Activated CD4-positive, alpha-beta T cell treated with anti-CD3 and anti-CD28 coated beads, Interleukin-10, Interleukin-2, amounts not matched to agents 100 ng/mL and 50 ng/mL, durations not matched to agents 16 hours and 8 hours (primary cell): ENCODE measurements at places on chromosomes 13 and 19.

DNA sequence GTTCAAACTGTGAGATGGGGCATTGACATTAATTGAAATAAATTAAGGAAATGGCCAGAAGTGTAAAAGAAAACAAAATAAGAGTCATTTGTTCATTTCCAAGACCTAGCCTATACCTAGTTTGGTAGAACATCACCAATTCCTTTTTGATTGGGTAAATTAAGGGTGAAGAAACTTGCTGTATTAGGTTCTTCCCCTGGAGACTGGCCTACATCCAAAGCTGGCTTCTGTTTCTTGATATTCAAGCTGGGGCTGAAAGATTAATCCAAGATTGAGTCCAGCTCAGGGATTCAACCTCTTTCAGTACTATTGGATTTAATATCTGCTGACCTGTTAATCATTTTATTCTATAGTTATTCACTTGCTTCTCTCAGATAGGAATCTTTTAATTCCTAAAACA lies 183.2 kb downstream of the GPC6 start:
- no peak for DNase-seq

GRCh38 chr13:32025730-32026129 lies 5.8 kb upstream of the FRY start:
- no peak for DNase-seq

- no peak for DNase-seq
These were observed 7.9 kb downstream of the HPN start for GRCh38 chr19:35049456-35049855.

GRCh38 chr13:54091884-54092283 lies 1063.3 kb downstream of the OLFM4 start:
- DNase-seq, result no peak

DNA sequence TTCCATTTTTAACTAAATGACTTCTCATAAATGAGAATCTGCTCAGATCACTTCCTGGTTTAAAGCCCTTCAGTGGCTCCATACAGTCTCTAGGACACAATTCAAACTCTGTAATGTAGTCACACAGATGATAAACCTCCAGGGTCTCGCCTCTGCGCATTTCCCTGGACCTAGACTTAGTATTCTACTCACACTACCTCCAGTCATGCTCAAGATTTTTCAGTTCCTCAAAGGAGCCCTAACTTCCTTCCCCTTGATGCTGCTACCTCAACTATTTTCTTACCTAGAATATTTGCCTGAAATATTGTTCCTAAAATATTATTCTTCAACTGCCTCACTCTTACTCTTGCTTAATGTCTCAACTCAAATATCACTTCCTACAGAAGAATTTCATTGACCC lies 86.7 kb upstream of the TPP2 start:
- DNase-seq, result no peak

GRCh38 chr13:94656176-94656575 lies 54.5 kb downstream of the GPR180 start:
- no peak for DNase-seq

GRCh38 chr19:45440873-45441654 lies 17.3 kb upstream of the ERCC1 start:
- DNase-seq, result no peak

GRCh38 chr19:478976-479375 lies 17.3 kb upstream of the MADCAM1 start:
- no peak for DNase-seq

- peak; percentile 70 for DNase-seq
These were observed 28.0 kb upstream of the KBTBD7 start for GRCh38 chr13:41222259-41222852.

GRCh38 chr13:25136880-25137787 lies 35.0 kb downstream of the AMER2 start:
- DNase-seq, result no peak

DNA sequence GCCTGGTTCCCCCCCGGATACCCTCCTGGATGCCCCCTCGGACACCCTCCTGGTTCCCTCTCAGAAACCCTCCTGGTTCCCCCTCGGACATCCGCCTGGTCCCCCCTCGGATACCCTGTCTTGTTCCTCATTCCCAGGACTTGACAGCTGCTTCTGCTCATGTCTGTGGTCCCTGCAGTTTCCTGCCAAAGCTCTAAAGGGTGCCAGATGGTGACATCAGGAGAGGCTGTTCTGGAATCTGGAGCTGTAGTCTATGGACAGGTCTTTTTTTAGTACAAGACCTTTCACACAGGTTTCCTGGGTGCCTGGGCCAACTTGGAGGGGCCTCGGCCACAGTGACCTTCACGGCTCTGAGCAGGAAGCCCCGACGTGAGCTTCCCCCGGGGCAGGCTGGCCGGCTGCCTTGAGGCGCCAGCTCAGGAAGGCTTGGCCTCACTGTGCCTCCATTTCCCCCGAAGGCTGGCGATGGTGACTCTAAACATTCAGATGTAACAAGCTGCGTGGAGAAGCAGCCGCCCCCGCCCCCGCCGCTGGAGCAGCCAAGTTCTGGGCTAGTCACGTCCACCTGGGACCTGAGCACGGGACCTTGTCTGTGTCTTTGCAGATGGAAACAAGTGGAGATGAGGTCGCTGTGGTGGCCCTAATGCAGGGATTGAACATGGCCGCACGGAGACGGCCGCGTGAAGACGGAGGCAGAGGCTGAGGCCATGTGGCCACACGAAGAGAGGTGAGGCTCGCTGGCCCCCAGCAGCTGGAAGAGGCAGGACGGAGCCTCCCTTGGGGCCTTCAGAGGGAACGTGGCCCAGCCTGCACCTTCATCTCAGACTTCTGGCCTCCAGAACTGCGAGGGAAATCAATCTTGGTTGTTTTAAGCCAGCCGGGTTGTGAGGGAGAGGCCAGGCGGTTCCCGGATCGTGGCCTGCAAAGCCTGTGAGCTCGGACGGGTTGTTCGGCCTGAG lies 12.7 kb downstream of the SGTA start:
- DNase-seq, result no peak

DNA sequence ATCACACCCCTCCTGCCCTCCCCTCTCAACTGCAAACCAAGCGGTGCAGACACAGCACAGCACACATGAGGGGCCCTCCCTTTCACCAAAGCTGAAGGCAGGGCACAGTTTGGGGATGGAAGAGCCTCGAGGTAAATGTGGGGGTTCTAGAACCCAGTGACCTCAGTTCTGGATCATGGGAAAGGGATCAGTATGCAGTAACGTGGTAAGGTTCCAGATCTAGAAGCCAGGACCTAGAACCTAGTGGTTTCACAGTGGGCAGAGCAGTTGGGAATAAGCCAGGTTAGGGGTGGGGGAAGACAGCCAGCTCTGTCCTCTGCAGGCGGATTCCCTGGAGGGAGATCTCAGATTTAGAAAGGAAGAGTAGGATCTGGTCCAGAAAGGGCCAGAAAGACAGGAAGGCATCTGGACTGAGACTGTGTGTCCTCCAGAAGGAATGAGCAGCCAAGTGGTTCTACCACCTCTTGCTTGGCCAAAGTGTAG lies 3.1 kb downstream of the FTL start:
- DNase-seq, result no peak

- no peak for DNase-seq
These were observed 14.5 kb upstream of the KLK4 start for GRCh38 chr19:50925734-50926133.

DNA sequence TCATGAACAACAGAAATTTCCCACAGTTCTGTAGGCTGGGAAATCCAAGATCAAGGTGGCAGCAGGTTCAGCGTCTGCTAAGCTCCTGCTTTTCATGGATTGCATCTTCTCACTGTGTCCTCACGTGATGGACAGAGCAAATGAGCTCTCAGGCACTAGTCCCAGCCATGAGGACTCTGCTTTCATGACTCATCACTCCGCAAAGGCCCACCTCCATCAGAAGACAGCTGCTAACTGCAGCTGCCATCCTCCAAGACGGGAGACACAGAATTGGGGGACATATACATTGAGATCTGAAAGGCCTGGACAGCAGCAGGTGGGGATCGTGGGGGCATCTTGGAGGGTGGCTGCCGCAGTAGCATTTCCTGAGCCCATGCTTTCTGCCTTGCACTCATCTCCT lies 44.4 kb upstream of the SPATA13 start:
- DNase-seq, result no peak

DNA sequence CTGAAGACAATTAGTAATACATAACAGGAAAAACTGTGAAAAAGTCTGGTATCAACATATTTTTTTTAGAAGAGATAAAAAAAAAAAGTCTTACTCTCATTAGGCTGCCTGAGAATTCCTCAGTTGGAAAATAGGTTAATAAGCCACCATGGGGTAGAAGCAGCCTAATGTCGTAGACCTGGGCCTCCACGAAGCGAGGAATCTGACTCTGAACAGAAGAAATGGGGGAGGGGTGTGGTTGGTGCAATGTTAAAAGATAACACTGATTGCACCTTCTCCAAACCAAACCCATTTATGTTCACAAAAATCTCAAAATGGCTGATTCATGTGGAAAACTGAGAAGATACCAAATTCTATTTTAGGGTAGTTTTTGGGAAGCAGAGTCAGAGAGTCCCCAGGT lies 62.4 kb downstream of the MPHOSPH8 start:
- DNase-seq, result no peak

DNA sequence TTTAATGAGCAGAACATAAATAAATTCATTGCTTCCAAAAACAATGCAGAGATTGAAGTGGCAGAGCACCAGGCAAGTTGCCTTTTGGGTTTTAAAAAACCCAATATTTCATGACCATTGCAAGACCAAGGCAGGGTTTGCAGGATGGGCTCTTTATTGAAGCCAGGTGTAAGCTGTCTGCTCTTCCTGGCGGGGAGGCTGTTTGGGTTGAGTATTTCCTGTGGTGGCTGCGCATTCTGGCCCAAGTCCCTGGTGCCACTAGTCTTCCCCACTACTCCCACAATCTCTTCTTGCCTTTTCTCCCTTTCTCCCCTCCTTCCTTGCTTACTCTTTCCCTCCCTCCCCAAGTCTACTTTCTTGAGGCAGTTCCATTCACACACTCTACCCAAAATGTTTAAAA lies 116.4 kb downstream of the AKAP11 start:
- DNase-seq, result no peak

DNA sequence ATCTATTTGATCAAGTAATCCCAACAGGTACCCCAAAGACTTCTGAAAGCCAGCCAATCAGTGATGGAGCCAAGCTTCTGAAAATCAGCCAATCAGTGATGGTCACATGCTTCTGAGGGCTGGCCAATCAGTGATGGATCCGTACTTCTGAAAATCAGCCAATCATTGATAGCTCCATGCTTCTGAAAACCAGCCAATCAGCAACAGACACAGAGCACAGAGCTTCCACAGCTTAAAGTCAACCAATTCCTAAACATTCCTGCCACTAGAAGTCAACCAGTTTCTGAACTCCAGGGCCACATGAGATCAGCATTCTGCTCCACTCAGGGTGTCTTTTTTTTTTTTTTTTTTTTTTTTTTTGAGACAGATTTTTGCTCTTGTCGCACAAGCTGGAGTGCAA lies 8.2 kb upstream of the HSD17B14 start:
- no peak for DNase-seq

DNA sequence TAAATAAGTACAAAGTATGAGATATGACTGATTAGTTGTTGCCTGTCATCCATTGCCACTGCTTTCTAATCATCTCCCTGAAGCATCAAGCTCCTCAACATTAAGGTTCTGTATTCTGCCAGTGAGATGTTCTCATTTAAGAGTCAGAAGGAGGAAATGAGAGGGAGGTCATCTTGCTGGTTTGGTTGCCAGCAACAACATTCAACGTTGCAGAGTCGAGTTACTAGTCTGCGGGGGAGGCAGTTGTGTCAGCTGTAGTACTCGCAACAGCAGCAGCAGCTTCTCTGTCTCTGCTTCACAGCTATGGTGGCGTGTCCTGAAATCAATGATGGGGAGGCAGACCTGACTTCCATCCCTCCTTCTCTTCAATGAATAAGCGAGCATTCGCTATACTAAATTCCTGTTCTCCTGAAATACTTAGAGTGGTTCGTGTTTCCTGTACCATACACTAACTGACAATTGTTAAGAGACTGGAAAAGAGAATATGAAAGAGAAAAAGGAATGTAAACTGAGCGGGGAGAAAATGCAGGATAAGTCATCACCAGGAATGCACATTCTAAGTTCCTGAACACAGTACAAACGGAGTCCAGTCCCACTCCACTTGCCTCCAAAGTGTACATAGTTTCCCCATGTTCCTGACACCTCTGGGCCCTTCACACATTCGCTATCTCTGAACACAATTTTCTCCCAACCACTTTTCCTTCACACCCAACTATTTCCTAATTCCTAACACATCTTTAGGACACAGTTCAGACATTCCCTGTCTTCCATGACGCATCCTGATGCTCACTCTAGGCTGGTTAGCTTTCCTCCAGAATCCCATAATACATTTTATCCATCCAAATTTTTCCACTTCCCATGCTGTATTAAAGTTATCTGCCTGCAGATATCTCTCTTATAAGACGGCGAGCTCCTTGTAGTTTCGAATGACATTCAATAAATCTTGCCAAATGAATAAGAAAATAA lies 263.0 kb downstream of the KLF12 start:
- DNase-seq, result no peak

DNA sequence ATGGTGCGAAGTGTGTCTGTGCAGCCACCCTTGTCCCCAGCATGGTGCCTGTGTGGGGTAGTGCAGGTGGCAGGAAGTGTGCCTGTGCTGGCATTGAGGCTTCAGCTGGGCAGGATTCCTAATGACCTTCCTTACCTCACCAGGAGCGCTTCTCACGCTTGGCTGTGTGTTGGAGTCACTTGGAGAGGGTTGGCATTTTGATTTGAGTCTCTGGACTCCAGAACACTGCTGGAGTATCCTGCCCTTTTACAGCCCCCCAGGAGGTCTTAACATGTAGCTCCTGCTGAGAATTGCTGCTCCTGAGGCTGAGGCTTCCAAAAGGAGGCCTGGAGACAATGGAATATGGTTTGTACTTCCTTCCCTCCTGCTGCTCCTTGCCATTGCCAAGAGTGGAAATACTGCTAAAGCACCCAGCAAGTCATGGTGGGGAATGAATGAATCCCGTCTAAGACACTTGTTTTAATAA lies 87.1 kb downstream of the ARHGEF7 start:
- no peak for DNase-seq

GRCh38 chr19:38545596-38545995 lies 72.2 kb downstream of the MAP4K1 start:
- no peak for DNase-seq

DNA sequence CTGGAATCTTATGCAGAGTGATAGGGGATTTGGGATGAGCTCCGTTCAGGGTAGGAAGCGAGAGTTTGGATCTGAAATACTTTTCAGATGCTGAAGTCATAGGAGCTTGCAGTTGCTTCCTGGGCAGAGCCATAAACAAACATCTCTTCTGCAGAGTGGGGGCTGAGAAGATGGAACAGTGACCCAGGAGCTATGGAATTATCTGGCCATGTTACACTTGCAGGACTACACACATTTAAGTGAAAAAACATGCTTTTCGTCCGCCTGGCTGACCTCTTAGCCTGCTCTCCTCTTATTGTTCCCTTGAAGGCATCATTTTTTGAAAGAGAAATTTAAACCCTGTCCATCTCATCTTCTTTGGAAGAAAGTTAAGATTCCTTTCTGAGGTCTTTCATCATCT lies 40.7 kb downstream of the PSG11 start:
- DNase-seq, result no peak

DNA sequence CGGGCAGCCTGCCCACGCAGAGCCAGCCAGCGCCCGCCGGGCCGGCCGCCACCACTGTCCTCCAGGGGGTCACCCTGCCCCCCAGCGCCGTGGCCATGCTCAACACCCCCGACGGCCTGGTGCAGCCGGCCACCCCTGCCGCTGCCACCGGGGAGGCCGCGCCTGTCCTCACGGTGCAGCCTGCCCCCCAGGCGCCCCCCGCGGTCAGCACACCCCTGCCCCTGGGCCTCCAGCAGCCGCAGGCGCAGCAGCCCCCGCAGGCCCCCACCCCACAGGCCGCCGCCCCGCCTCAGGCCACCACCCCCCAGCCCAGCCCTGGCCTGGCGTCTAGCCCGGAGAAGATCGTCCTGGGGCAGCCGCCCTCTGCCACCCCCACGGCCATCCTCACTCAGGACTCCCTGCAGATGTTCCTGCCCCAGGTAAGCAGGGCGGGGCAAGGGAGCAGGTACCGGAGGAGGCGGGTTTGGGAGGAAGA lies 32.3 kb upstream of the EHD2 start:
- no peak for DNase-seq
